ENCODE measurements at places on chromosomes 7 and 10.
A peak's percentile ranks its signal among the peaks of the same experiment; 100 is the strongest.

DNA sequence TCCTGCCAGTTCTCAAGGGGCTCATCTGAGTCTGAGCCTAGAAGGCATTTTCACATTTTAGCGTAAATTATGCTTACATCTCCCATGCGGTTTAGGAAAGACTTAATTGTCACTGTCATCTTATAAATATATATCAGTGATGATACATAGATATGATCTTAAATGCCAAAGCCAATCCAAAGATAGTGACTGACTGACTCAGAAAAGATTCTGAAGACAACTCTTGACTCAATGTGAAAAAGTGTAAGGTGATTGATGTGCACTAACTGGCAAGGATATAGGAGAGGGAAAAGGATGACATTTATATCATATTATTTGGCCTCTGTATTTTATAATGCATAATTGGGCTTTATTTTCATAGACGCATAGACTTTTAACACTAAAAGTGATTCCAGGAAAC, 84.9 kb upstream of the LRRN3 start:
- no peak for DNase-seq

GRCh38 chr7:143456992-143457793, 13.9 kb downstream of the TAS2R60 start:
- no peak for DNase-seq

GRCh38 chr10:22315455-22316285, 518 bp upstream of the COMMD3 start:
- DNase-seq, result no peak

- DNase-seq, result no peak
Measured at GRCh38 chr10:7672341-7673134, 5.8 kb upstream of the ITIH5 start.

DNA sequence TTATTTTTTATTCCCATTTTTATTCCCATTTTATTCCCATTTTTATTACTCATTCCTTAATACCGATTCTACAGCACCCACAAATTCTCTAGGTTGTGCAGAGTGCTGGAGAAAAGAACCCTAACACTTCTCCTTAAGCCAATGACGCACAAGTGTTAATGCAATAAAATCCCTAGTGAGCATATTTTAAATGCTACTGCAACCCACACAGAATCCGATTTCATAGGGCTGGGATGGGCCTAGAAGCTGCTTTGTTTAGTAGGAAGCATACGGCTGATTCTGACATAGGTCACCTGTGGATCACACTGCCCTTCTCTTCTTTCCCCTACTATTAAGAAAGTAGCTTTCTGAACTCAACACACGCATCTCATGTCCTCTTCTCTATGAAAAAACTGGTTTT, 45.1 kb upstream of the CABCOCO1 start:
- DNase-seq, result no peak

- DNase-seq, result no peak
Measured at GRCh38 chr10:31686599-31686998, 242.0 kb downstream of the ARHGAP12 start.

DNA sequence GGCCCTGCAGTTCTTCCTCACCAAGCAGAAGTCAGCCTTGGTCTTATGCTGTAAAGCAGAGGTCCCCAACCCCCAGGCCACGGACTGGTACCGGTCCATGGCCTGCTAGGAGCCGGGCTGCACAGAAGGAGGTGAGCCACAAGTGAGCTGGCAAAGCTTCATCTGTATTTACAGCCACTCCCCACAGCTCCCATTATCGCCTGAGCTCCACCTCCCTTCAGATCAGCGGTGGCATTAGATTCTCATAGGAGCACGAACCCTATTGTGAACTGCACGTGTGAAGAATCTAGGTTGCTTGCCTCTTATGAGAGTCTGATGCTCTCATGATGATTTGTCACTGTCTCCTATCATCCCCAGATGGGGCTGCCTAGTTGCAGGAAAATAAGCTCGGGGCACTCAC, 87.6 kb upstream of the NEBL start:
- DNase-seq, result no peak

DNA sequence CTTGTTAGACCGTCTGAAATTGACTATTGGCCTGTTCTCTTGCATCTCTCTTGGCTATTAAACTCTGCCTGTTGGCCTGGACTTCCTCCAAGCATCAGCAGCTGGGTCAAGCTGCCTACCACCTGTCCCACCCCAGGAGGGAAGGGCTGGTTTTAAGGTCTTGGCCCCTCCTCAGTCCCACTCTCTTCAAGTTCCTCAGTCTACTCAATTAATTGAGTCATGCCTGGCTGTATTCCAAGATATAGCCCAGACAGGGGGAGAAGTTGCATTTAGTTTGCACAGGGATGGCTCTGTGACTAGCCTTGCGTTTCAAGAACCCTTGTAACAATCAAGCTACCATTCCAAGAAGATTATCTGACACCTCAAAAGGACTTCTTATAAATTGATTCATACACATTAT, 113.8 kb upstream of the GLI3 start:
- no peak for DNase-seq

DNA sequence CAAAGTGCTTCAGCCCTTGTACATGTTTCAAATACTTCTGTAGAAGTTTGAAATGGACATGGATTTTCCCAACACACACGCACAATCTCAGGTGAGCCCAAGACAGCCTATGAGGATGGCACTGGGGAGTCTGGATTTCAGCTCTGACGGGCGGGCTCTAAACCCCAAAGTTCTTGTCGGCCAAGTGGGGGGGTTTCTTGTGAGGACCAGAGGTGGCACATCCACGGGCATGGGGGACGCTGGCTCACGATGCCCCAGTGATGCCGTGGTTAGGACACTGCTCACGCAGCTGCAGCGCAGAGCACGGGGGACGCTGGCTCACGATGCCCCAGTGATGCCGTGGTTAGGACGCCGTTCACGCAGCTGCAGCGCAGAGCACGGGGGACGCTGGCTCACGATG, 280.1 kb downstream of the DNAJB6 start:
- DNase-seq, result no peak

DNA sequence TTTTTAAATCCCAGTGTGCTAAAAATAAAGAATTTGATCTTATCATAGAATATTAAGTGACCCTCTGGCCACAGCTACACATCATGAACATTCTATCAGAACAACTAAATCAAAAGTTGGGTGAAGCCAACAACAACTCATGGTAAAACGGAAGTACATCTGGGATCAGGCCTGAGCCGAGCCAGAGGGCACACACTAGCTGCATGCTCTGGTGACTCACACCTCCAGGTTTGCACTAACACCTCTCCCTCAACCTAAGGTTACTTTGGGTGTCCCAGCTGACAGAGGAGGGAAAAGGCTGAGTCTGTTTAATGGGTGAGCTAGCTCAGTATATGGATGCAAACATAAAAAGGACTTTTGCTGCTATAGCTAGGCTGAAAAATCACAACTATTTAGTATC, 281.6 kb downstream of the HGF start:
- no peak for DNase-seq

- DNase-seq, result no peak
Measured at GRCh38 chr7:28729281-28729680, 228.8 kb downstream of the TRIL start.

DNA sequence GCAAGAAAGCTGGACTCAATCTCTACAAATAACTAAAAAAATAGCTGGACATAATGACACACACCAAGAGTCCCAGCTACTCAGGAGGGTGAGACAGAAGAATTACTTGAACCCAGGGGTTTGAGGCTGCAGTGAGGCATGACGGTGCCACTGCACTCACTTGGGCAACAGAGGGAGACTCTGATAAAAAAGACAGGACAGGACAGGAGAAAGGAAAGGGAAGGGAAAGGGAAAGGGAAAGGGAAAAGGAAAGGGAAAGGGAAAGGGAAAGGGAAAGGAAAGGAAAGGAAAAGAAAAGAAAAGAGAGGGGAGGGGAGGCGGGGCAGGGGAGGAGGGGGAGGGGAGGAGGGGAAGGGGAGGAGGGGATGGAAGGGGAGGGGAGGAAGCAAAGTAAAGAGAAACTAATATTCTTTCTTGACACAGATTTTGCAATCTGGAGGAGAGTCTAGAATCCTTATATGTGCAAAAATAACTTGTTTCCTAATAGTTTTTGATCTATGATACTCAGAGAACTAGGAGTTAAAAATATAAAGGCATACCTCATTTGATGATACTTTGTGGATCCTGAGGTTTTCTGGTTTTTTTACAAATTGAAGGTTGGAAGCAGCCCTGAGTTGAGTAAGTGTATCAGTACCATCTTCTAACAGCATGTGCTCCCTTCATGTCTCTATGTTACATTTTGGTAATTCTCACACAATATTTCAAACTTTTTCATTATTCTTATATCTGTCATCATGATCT, 8.0 kb downstream of the SAR1A start:
- DNase-seq, result no peak

- DNase-seq, result no peak
Measured at GRCh38 chr7:28575241-28575643, 162.9 kb downstream of the CREB5 start.

GRCh38 chr10:133318494-133319127, 9.9 kb downstream of the ZNF511 start:
- DNase-seq, result peak; percentile 54

GRCh38 chr10:33876584-33877400, 542.3 kb upstream of the NRP1 start:
- no peak for DNase-seq

GRCh38 chr7:50335795-50336754, 31.6 kb downstream of the IKZF1 start:
- DNase-seq, result peak; percentile 77

DNA sequence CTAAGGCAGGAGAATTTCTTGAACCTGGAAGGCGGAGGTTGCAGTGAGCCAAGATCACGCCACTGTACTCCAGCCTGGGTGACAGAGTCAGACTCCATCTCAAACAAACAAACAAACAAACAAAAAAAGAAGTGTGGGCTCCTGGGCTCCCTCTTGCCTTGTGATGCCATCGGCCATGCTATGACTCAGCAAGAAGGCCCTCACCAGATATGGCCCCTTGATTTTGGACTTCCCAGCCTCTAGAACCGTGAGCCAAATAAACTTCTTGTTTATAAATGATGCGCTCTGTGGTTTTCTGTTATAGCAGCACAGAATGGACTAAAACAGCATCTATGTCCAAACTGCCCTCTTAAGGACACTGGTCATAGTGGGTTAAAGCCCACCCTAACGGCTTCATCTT, 29.9 kb upstream of the RHEB start:
- no peak for DNase-seq

DNA sequence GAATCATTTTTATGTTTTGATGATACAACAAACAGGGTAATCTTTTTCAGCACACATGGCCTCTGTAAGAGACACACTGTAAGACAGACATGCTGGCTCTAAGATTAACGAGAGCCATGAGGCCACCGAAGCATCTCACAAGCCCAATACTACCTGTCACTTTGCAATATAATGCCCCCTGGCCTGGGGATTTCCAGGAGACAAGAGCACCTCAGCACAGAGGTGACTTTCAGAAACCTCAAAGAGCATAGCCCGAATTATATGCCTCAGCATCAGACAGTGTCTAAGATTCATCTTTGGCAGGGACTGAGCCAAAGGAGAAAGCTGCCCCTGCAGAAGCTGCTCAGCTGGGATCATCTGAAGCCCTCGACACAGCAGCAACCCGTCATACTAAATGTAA, 44.2 kb upstream of the TMEM213 start:
- DNase-seq, result no peak

DNA sequence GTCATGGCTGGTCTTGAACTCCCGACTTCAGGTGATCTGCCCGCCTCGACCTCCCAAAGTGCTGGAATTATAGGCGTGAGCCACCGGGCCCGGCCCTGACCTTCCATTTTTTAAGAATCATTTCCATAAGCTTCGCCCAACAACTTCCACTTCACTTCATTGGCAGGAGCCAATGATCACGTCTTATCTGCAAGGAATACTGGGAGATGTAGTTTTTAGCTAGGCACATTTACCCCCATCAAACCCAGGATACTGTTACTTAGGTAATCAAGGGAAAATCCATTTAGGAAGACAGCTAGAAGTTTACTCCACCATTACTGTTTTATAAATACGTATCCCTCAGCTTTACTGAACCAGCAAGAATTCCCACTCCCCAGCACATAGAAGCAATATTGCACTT, 3.4 kb upstream of the CDK13 start:
- no peak for DNase-seq

DNA sequence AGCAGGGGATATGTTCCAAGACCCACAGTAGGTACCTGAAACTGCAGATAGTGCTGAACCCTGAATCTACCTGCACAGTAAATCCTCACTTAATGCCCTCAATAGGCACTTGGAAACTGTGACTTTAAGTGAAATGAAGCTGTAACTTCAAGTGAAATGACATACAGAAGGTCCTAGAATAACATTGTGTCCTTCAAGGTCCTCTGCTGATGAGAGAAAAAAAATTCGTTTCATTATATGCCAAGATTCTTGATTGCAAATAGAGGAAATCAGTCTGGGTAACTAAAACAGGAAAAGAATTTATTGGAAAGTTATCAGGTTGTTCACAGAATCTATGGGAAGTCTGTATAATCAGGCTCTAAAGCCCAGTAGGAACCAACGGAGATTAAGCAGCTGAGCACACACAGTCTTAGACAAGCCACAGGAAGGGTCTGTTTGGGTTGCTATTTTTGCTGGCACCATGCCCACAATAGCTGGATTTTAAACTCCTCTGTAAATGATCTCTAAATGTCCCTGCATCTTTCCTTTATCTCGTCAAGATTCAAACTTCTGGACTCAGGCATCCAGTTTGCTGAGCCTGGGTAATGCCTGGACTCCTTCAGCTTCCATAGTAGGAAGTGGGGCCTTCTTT, 57.5 kb downstream of the EXOC4 start:
- DNase-seq, result no peak

GRCh38 chr10:62386356-62387320, 12.5 kb downstream of the ZNF365 start:
- DNase-seq, result no peak

GRCh38 chr7:21099432-21099831, 312.7 kb upstream of the SP8 start:
- no peak for DNase-seq

GRCh38 chr10:1323951-1324350, 267.8 kb downstream of the WDR37 start:
- no peak for DNase-seq

DNA sequence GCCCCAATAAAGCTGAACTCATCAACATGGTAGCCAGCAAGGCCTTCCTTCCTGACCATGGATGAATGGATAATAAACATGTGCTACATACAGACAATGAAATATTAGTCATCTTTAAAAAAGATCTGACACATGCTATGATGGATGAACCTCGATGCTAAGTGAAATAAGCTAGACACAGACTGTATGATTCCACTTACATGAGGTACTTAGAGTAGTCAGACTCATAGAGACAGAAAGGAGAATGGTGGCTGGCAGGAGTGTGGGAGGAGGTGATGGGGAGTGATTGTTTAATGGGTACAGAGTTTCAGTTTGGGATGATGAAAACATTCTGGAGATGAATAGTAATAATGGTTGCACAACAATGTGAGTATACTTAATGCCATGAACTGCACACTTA, 114.1 kb upstream of the SORCS3 start:
- DNase-seq, result no peak

DNA sequence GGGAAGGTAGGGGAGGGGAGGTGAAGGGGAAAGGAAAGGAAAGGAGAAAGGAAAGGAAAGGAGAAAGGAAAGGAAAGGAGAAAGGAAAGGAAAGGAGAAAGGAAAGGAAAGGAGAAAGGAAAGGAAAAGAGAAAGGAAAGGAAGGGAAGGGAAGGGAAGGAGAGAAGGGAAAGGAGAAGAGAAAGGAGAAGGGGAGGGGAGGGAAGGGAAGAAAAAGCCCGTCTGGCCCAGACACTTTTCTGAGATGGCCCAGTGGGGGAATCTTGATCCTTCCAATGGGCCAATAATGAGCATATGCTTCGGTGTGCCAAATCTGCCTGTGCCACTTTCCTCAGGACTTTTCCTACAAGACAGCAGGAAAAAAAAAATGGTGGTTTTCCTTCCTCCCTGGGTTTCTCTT, 64.5 kb downstream of the CH25H start:
- DNase-seq, result no peak

- no peak for DNase-seq
Measured at GRCh38 chr7:38327637-38328036, 54.2 kb upstream of the TARP start.

GRCh38 chr7:70374772-70375533, 757.0 kb upstream of the GALNT17 start:
- no peak for DNase-seq
